ENCODE measurements at places on chromosomes 6 and 20.

GRCh38 chr6:19413323-19413722, 423.8 kb upstream of the ID4 start:
- DNase-seq: no peak

- DNase-seq: no peak
Measured at GRCh38 chr6:36197739-36198221, 1.2 kb downstream of the BRPF3 start.

- DNase-seq: no peak
Measured at GRCh38 chr20:61772828-61773631, 292.7 kb downstream of the TAF4 start.

GRCh38 chr6:6176586-6177228, 143.8 kb downstream of the F13A1 start:
- DNase-seq: no peak

GRCh38 chr6:163384510-163384909, 30.0 kb upstream of the QKI start:
- no peak for DNase-seq

Measured in SHP77 (cell line).